Stimulated activated CD4-positive, alpha-beta T cell treated with anti-CD3 and anti-CD28 coated beads, Interleukin-4, amount 100 ng/mL, for 1 hour (primary cell): ENCODE measurements at places on chromosomes 6 and 20.

DNA sequence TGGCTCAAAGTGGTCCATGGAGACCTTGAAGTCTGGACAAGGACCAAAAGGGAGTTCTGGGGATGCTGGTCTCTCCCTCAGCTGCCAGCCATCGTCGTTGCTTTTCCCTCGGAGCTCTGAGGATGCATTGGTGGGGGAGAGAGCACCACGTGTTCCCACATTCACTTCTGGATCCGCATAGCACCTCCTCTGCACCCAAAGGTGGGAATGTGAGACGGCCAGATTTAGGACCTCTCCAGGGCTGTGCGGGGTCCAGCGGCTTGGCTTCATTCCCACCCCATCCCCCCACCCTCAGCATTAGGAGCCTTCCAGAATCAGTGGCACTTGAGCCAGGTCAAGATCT lies 1.1 kb downstream of the EPB41L1 start:
- DNase-seq, result no peak

GRCh38 chr20:39825950-39826349 lies 863.1 kb downstream of the MAFB start:
- no peak for DNase-seq

DNA sequence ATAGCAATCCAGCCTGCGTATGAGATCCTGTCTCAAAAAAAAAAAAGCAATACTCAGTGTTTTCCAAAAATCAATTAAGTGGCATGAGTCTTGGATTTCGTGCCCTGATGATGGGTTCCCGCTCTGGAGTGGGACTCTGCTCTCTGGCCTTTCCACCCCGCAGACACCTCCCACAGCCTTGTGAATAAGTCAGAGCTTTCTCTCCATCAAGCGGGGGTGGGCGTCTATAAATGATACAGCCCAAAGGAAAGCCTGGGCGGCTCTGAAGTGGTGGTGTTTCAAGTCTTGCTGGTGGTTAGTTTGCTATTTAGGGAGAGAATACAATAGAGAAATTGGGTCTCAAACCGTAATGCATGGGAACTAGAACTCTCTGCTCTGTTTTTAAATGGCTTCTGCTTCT lies 52.5 kb upstream of the TAGAP start:
- DNase-seq, result peak; percentile 68

- DNase-seq, result no peak
Observed at GRCh38 chr6:113050979-113051378, 703.8 kb downstream of the RFPL4B start.

GRCh38 chr6:55456016-55456415 lies 123.0 kb downstream of the HMGCLL1 start:
- DNase-seq, result no peak

GRCh38 chr6:92231171-92231701 lies 1188.1 kb downstream of the EPHA7 start:
- DNase-seq, result no peak

DNA sequence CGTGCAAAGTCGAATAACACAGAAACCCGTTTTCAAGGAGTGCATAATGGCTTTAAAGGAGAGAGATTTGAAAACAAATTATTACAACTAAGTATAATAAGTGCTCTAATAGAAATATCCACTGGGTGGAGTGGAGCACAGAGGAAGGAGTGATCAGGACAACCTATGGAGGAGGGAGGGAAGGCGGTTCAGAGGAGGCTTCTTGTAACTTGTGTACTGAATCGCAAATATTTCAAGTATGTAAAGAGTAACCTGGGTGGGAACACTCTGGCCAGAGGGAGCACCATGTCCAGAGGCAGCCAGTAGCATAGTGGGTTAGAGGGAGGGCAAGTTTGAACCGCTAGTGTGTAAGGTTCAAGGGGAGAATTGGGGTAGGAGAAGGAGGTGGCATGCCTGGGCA lies 21.6 kb upstream of the TNFAIP3 start:
- DNase-seq, result no peak

DNA sequence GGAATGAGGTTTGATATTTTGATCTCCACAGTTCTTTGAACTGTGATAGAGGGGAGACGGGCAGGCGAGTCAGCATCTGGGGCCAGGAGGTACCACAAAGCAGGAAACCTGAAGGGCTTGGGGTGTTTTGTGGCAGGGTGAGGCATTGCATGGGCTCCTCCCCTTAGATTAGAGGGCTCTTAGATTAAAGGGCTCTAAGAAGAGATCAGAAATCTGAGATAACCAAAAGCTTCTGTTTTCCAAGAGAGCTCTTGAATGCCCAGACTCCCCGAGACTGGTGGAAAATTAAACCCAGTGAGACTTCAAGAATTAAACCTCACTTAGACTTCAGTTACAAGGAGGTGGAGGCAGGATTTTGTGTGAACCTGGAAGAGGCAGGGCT lies 2.4 kb upstream of the GPX5 start:
- DNase-seq, result peak; percentile 8
